ENCODE measurements at places on chromosomes 5 and 9. TPM values are rescaled to one million over a fixed set of nuclear protein-coding genes. Genes with fewer than 3 reads are reported as not detected.

GRCh38 chr9:33309903-33310302 lies 19.6 kb downstream of the NFX1 start:
- no peak for DNase-seq

DNA sequence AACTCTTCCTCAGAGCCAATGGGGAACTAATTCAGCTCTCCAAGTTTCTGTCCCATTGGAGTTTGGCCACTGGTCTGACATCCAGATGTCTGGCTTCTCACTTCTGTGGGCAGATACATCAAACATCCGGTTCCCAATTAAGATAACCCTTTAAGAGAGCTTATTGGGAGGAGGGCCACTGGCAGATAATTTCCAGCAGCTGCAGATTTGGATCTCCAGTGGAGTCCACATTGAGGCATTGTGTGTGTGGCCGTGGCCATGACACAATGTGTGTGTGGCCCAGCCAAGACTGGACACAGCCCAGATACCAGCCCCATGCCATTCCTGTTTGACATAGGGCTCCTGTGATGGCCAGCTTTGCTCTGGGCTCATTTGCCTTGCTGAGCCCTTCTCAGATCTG lies 110.5 kb upstream of the MAP1B start:
- no peak for DNase-seq

- no peak for DNase-seq
Measured at GRCh38 chr9:109467936-109468335, 30.2 kb downstream of the PTPN3 start.

- no peak for DNase-seq
Measured at GRCh38 chr9:133932181-133932580, 59.9 kb downstream of the VAV2 start.

DNA sequence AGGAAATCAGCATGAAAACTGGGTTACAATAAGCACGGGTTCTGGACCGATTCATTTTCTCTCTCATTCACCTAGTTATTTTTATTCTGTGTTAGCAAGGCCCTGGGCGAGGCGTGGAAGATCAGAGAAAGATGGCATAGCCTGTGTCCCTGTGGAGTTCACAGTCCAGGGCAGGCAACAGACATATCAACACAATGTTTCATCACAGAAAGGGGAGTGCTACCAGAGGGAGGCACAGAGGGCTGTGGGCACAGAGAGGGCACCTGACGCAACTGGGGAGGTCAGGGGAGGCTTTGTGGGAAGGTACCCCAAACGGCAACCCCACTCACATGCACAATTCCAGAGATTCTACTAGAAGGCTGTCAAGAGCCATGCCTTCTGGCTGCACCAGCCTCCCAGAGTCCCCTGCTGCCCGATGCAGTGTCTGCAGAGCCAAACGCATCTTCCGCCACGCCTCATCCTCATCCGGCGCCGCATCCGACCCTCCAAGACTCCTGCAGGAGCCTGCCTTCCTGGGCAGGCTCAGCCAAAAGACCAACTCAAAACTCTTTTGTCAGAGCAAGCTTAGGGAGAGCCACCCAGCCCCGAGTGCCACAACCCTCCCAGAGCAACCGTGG lies 1.4 kb downstream of the FAM193B start:
- peak; percentile 69 for DNase-seq

GRCh38 chr5:98443881-98444280 lies 329.6 kb upstream of the RGMB start:
- DNase-seq, result no peak

DNA sequence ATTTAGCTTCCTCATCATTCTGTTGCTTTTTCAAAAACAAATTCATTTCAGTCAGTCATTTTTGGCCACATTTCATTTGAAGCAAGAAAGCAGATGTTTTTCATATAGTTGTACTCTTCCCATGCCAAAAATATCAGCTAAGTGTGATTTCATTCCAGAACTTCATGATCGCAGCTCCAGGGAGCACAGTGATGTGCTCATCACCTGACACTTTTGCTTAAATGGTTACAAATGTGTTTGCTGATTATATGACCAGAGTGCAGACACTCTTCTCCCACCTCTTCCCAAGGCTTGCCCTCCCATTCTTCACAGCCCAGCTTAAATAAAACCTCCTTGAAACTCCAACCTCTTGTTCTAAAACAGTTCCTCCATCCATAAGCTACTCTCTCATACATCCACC lies 32.6 kb downstream of the GABRB2 start:
- DNase-seq, result no peak

The MOB3B gene
- total RNA-seq, result 6.9 TPM

The TMEM252 gene
- not detected for total RNA-seq

The MEF2C gene
- 3.4 TPM for total RNA-seq

Measured in H7 (cell line).